ENCODE measurements at places on chromosomes 2 and 18.

- no peak for DNase-seq
Observed at GRCh38 chr18:32213693-32214092, 23.9 kb downstream of the MEP1B start.

DNA sequence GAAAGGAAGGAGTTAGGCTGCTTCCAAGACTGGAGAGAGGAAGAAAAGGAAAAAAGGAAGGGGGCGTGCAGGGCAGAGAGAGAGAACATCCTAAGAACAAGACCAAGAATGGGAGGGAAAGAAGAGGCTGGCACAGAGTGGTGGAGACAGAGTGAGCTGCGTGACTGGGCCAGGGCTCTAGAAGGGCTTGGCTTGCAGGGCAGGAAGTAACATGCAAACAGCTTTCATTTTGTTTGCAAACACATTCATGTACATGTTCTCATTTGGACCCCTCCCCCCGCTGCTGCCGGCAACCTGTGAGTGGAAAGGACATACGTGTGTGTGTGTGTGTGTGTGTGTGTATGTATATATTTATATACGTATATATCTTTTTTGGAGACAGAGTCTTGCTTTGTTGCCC lies 46.8 kb upstream of the DNMT3A start:
- DNase-seq: no peak

- no peak for DNase-seq
Observed at GRCh38 chr2:170771421-170771937, 1.3 kb downstream of the ERICH2 start.

- no peak for DNase-seq
Observed at GRCh38 chr2:33099989-33100388, 153.2 kb downstream of the LTBP1 start.

DNA sequence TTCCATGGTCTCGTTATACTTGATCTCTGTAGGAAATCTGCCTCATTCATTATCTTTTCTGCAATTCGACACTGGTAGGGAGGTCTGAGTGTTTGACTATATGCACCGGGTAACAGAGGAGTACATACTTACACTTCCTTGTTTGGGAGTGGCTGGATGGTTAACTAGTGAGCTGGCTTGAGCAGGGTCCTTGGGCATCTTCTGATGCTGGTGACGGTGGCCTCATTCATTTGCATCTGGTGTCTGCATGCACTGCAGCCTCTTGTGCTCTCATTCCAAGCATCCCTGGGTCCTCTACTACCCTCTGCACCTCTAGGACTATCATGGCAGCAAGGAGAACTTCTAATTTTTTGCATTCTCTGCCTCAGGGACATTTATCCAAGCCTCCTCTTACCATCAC lies 100.0 kb upstream of the TCF4 start:
- no peak for DNase-seq

GRCh38 chr18:74796841-74797576 lies 199.3 kb downstream of the ZNF407 start:
- no peak for DNase-seq

- no peak for DNase-seq
Observed at GRCh38 chr2:109193807-109194619, 65.0 kb downstream of the SH3RF3 start.

Data from neural crest cell (in vitro differentiated cells).